Mammary epithelial cell (primary cell): ENCODE measurements at places on chromosomes 3 and 15. TPM values are rescaled to one million over a fixed set of nuclear protein-coding genes. Genes with fewer than 3 reads are reported as not detected.
A peak's percentile ranks its signal among the peaks of the same experiment; 100 is the strongest.

GRCh38 chr3:57999417-58000115 is 8.7 kb upstream of the FLNB start:
- peak; percentile 85 for DNase-seq

GRCh38 chr3:101203411-101203810 is 117.0 kb downstream of the IMPG2 start:
- peak; percentile 41 for DNase-seq

- DNase-seq = no peak
Observed at GRCh38 chr3:58104151-58104550, 95.9 kb downstream of the FLNB start.

Gene COL7A1
- 130 TPM for total RNA-seq

Gene GOLGA8R
- total RNA-seq = 1.2 and 1.5 TPM in 2 replicates
